ENCODE measurements at places on chromosomes 5 and 9.

DNA sequence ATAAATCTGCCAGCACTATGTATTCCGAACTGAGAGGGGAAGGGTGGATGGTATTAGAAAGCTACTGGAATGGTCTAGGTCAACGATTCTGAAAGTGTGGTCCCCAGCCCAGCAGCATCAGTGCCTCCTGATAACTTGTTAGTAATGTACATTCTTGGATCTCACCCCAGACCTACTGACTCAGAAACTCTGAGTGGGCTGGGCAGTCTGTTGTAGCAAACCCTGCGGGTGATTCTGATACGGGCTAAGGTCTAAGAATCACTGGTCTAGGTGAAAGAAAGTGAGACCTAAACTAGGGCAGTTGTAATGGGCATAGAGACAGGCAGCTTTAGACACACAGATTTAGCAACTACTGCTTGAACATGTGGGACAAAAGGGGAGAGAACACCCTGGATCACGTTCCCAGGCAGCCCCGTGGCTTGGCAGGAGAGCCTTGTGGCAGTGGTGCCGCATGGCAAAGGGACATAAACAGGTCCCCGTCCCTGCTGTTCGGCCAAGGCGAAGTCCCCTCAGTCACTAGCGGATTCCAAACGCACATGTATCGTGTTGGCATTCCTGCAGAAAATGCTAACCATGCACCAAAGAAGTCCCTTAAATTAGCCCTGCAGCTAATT lies 216.3 kb downstream of the TTLL11 start:
- no peak for DNase-seq

DNA sequence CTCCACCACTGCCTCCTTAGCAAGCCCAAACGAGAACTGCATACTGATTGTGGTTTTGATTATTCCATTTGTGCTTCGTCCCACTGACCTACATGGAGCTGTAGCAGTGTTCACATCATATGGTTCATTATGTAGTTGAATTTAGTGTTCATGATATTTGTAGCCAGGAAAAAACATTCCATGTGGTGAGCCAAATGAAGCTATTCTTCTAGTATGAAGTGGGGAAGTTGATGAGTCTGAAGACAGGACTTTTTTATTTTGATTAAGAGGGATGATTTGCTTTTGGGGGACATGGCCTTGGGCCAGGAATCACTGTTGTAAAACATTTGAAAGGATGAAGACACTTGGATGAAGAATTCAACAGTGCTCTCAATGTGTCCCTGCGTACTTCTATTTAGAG lies 192.9 kb upstream of the SLC27A6 start:
- no peak for DNase-seq

- no peak for DNase-seq
Measured at GRCh38 chr9:134332266-134332665, 6.0 kb downstream of the RXRA start.

DNA sequence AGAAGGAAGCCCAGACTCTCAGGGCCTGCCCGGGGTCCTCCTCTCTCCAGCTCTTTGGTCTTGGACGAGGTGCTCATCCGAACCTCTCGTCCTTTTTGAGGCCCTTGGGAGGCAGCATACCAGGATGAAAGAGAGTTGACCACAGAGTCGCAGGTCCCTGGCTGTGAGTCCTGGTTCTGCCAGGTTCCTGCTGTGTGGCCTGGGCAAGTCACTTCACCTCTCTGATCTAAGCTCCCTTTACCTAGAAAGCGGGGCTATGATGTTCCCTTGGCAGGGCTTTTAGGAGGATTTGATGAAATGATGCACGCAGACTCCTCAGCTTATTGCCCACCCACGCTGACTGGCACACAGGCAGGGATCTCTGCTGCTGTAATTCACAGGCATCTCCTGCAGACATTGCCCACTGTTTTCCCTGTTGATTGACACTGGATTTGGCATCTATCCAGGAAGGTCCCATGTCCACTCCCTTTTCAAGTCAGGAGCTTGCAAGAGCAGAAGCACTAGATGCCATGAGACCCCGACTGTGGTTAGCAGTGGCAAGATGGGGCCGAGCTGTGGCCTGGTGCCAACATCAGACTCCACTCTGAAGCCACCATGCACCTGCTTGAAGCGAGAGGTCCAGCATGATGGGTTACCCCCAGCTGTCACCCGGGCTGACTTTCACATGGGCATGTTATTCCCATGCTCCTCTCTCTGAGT lies 71.5 kb downstream of the MACROH2A1 start:
- DNase-seq: no peak

DNA sequence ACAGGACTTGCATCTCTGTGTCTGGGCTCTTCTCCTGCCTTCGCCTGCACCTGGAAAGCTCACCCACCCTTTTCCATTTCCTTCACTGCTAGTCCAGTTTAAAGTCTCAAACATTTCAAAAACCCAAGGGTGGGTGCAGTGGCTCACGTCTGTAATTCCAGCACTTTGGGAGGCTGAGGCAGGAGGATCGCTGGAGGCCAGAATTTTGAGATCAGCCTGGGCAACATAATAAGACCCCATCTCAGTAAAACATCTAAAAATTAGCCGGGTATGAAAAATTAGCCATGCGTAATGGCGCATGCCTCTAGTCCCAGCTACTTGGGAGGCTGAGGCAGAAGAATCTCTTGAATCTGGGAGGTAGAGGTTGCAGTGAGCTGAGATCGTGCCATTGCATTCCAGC lies 139.9 kb upstream of the RETREG1 start:
- DNase-seq: no peak

- no peak for DNase-seq
Measured at GRCh38 chr5:126480824-126481223, 57.6 kb downstream of the GRAMD2B start.

GRCh38 chr5:132369007-132369473 lies 470 bp upstream of the SLC22A5 start:
- no peak for DNase-seq

DNA sequence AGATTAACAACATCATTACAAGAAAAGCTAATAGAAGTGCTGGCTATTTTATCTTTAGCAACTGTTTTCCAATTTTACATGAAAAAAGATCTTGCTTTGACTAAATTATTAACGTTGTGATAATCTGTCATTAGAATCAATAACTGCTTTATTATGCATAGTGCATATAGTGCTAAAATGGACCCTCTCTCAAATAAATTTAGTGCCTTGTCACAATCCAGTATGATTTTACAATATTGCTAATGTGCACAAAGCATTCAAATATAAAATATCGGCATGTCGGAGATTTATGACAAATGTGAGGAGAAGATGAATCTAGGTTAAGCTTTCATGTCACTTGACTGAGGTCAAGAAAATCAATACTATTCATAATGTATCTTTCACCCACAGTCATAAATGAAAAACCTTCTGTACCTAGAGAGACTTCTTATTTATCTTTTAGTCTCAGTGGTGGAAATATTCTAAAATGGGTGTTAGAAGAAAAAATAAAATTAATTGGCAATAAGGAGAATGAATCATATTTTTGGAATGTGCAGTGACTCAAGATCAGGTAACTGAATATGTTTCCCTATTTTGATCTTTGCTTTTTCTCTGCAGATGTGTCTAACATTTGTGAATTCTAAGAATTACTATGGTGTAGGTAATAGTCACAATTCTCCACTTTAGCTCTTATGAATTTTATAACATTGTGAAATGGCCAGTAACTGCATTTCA lies 672.9 kb upstream of the GRAMD2B start:
- no peak for DNase-seq

GRCh38 chr9:14307989-14308852 lies 5.7 kb downstream of the NFIB start:
- no peak for DNase-seq

GRCh38 chr5:107529618-107530017 lies 141.1 kb downstream of the EFNA5 start:
- no peak for DNase-seq

GRCh38 chr5:87732875-87733768 lies 320.4 kb upstream of the CCNH start:
- no peak for DNase-seq

GRCh38 chr9:12640016-12640587 lies 53.1 kb upstream of the TYRP1 start:
- DNase-seq: no peak

DNA sequence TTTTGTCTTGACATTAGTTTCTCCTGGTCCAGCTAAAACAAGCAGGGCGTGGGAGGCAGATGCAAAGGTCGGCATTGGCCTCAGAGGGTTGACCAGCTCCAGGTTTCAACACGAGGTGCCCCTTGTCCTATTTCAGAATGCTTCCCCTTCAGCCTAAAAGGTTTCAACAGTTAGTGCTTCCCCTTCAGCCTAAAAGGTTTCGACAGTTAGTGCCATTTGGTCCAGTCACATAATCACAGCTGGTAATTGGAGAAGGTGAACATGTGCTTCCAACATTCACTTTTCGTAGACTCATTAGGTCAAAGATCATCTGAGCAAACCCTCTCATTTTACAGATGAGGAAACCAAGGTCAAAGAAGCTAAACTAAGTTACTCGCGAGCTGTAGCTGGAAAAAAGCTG lies 270.3 kb upstream of the MAP3K1 start:
- no peak for DNase-seq

DNA sequence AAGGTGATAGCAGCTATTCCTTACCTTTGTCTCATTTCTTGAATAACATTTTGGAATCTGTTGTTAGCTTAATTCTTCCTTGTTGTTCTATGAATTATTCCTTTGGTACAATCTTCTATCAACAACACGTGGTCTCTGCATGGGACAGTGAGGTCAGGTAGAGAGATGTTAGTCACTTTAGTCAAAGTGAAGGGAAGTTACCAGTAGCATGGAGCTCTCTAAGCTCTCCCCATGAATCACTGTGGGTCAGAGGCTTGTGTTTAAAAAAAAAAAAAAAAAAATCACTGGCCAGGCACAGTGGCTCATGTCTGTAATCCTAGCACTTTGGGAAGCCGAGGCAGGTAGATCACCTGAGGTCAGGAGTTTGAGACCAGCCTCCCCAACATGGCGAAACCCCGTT lies 116.0 kb downstream of the GOLPH3 start:
- no peak for DNase-seq

GRCh38 chr5:115565233-115565632 lies 20.7 kb upstream of the FEM1C start:
- no peak for DNase-seq

DNA sequence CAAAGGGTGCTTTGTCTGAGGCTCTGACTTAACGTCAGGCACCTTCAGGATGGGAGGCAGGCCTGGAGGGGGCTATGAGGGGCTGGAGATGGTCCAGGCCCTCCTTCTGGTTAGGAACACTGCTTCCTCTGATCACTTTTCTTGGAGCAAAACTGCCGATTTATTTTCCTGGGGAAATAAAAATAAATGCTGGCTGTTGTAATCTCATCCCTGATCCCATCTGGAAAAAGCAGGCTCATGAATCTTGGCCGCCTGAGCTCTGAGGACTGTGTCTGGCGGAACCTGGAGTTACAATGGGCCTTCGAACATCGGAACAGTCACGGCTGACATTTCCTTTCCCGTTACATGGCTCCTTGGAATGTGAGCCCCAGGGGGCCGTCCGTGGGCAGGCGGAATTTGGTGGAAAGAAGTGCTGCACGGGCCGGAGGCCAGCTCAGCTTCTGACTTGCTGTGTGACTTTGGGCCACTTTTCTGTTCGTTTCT lies 157.8 kb downstream of the RGS3 start:
- no peak for DNase-seq

DNA sequence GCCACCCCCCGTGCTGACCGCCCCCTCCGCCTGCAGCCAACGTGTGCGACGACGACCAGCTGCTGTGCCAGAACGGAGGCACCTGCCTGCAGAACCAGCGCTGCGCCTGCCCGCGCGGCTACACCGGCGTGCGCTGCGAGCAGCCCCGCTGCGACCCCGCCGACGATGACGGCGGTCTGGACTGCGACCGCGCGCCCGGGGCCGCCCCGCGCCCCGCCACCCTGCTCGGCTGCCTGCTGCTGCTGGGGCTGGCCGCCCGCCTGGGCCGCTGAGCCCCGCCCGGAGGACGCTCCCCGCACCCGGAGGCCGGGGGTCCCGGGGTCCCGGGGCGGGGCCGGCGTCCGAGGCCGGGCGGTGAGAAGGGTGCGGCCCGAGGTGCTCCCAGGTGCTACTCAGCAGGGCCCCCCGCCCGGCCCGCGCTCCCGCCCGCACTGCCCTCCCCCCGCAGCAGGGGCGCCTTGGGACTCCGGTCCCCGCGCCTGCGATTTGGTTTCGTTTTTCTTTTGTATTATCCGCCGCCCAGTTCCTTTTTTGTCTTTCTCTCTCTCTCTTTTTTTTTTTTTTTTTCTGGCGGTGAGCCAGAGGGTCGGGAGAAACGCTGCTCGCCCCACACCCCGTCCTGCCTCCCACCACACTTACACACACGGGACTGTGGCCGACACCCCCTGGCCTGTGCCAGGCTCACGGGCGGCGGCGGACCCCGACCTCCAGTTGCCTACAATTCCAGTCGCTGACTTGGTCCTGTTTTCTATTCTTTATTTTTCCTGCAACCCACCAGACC lies 80.2 kb downstream of the NTNG2 start:
- DNase-seq: no peak

DNA sequence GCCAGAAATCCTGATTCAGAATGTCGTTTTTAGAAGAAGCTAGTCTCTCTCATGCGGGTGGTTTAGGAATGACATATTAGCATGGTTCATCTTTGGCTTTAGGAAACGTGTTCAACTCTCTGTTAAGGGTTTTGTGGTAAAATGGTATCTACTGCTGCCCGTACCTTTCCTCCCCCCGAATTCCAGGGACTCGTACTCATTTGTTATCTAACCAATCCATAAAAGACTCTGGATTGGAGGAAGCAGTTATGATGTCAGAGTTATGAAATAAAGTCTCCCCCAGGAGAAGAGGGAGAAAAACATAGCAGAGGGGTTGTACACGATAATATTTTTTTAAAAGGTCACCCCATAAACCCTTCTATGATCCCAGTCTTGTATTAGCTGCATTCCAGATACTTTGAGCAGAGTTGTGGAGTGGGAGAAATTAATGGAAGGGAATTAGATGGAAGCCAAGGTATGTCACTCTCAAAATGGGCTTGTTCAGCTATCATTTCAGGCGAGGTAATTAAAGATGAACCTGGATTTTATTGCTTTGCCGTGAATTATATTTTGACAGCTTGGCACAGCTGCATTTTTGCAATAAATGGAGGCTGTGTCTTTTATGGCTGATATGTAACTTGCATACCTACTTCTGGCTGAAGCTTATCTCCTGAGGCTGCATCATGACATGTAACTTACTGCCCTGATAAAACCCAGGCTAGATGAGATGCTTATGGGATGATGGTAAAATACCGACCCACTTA lies 31.3 kb downstream of the RAI14 start:
- no peak for DNase-seq

DNA sequence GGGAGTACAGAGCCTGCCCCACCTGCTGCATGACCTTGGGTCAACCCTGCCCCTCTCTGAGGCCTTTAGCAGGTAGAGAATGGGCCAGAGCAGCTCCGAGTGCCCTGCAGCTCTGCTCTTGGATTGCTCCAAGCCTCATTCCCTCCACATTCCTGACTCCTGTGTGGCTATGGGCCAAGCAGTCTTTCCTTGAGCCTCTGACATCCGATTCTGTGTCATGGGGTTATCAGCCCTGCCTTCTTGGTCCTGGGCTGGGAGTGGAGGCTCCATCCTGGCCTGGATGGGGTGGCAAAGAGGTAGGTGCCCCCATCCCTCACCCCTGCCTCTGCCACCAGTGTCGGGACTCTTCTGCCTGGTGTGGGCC lies 13.7 kb downstream of the FPGS start:
- DNase-seq: no peak
